ENCODE measurements at places on chromosomes 2 and 18.

GRCh38 chr2:12539776-12540562 lies 176.8 kb upstream of the TRIB2 start:
- no peak for DNase-seq

DNA sequence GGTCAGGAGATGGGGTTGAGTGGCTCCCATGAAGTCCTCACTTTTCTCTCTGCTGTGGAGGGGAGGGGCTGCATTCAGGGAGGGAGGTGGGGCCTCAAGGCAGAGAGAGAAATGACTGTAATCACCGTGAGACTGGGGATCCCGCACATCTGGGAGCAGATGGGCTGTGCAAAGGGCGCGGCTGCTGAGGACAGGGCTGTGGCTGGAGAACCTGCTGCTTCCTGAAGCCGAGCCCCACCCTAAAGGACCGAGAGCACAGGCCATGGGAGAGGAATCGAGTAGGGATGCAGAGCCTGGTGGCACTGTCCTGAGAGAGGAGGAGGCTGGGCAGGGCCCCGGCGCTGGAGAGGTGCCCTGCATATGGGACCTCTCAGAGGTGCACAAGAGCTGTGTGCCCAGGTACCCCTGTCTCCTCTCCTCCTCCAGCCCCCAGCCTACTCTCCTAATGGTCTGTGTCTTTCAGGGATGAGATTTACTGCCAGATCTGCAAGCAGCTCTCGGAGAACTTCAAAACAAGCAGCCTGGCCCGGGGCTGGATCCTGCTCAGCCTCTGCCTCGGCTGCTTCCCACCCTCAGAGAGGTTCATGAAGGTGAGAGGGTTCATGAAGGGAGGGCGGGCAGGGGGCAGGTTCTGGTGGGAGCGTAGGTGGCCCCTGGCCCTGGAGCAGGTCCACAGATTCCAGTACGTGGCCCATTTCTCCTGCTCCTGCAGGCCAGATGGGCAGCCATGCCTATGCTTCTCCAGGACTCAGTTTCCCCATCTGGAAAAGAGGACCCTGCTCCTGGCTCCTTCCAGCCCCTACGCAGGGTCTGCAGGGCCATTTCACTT lies 25.9 kb upstream of the GPR17 start:
- DNase-seq: no peak

GRCh38 chr2:95305380-95306061 lies 8.4 kb downstream of the KCNIP3 start:
- DNase-seq: no peak

DNA sequence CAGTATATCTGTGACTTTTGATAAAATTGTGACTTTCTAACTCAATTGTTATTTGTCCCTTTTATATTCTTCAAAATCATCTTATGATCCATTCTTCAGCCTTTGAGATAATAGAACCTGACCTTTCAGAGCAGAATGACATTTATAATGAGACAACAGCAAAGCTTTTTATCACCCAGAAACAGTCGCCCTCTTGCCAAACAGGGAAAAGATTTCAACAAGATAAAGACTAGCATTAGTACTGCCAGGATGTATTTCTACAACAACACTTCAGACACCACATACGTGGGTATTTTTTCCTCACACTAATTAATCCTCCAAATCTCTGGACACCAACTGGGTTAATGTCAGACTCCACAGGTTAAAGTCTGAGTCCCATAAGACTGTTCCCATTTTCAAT lies 249.0 kb downstream of the ZNF804A start:
- DNase-seq: no peak

- DNase-seq: no peak
Measured at GRCh38 chr2:118012778-118013177, 1.1 kb downstream of the CCDC93 start.

Data from stimulated activated CD8-positive, alpha-beta memory T cell treated with anti-CD3 and anti-CD28 coated beads, Interleukin-12 subunit alpha, Interleukin-12 subunit beta, amount 100 ng/mL, for 4 hours (primary cell).